ENCODE measurements at places on chromosomes 2 and 18.

GRCh38 chr2:171602352-171602751, 80.1 kb downstream of the CYBRD1 start:
- DNase-seq: no peak

GRCh38 chr2:162090109-162090508, 16.1 kb upstream of the DPP4 start:
- no peak for DNase-seq

DNA sequence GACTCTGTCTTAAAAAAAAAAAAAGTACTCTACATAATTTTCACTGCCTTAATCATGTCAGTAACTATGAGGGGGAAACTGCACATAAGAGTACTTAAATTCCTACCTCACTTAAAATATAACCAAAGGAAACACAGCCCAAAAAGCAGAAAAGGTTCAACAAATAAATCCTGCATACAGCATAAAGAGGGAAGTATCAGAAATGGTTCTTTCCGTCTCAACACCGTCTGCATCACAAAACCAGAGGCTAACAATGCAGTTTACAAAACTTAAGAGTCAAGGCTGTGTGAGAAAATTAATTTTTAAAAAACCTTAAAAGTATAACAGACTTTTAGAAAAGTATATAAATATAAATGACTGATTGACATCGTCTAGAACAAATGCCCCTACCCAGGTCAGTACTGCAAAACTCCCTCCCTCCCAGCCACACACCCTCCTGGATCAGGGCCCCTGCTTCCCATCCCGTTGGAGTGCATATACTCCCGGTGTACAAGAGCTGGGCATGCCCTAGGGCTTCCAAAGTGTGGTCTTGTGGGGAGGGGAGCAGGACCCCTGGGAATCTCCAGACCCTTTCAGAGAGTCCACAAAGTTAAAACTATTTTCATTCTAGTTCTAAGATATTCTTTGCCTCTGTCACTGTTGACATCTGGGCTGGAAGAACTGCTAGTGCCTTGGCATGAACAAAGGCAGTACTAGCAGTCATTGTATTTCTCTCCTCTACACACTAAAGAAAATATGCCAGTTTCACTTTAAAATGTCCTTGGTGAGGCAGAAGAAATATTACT, 67.0 kb upstream of the SERTAD2 start:
- no peak for DNase-seq

DNA sequence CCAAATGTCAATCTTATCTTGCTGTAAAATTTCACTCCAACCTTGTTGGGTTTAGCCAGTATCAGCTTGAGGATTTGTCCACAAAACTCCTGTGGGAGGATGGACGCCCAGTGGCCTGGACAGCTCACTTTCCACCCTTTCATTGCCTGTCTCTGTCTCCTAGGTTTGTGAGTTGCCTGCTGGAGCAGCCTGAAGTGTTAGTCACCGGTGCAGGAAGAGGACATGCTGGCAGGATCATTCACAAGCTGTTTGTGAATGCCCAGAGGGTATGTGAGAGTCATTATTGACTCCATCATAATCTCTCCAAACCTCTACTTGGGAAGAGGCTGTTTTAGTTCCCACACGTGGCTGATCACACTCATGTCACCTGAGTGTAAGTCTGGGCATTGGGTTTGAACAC, 112.3 kb downstream of the RAB3GAP1 start:
- no peak for DNase-seq

DNA sequence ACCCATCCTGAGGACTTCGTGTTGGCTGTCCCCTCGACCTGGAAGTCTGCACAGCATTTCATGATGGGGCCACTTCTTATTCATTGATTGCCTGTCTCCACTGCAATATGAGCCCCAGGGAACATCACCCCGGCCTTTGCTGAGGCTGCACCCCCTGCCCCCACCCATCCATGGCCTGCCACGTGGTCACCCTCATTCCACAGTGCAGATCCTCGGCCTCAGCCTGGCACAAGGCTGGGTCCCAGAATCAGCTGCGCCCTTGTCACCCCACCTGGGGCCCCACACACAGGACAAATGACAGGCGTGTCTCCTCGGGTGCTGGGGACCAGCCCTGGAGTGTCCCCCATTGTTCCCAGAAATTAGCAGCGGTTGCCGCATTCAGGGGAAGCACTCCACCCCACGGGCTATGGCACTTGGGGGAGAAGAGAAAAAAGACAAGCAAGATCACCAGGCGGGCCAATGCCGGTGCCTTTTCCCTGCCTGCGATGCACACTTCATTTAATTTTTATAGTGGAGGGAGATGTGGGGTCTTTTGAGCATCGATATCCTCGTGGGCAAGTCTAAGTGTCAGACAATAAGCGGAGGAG, 157.4 kb downstream of the INHBB start:
- no peak for DNase-seq

DNA sequence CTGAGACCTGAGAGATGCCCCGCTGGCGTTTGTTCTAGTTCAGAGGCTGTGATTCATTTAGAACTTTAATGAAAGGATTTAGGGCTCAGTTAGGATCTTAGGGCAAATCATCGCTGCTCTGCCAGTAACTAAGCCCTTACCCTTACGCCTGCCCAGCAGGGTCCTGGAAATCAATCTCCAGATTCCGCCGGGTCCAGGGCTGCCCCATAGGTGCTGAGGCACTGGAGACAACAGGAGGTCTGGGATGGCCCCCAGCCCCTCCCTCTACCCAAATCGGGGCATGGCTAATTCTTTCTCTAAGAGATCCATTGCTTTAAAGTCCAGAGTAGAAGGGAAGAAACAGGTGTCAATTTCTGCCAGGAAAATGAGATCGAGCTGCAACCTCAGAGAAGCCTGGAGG, 83.1 kb downstream of the SDC1 start:
- DNase-seq: no peak

GRCh38 chr2:31204783-31205182, 12.5 kb downstream of the CAPN14 start:
- no peak for DNase-seq

GRCh38 chr2:221792971-221793521, 220.9 kb upstream of the EPHA4 start:
- no peak for DNase-seq

GRCh38 chr18:60053747-60054304, 154.0 kb downstream of the PMAIP1 start:
- DNase-seq: no peak

GRCh38 chr2:15302154-15302553, 259.0 kb downstream of the NBAS start:
- no peak for DNase-seq

DNA sequence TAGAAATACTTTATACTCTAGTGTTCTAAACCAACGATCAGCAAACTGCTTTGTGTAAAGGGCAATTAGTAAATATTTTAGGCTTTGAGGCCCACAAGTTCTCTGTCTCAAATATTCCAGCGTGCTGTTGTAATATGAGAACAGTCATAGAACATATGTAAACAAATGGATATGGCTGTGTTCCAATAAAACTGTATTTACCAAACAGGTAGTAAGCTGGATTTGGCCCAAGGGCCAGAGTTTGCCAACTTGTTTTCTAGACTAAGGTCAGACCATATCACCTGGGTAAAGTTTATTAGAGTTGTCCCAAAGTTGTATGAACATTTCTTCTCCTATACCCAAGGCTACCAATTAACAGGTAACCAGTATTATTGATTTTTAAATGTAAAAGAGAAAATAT, 303.2 kb upstream of the MC4R start:
- no peak for DNase-seq

DNA sequence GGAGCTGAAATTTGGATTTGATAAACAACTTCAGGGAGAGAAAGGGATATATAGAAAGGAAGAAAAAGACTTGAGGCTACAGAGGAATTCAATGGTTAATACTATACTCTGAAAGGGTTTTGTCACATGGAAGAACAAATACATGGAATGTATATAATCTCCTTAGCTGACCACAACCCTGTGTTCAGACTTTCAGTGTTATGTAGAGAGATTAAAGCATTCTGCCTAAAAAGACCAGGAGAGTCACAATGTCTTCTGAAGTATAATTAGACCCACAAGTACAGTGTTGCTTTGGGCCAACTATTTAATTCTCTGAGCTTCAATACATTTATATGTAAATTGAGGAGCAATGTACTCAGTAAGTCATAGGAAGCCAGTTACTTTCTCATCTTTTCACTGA, 123.8 kb upstream of the FSHR start:
- no peak for DNase-seq

DNA sequence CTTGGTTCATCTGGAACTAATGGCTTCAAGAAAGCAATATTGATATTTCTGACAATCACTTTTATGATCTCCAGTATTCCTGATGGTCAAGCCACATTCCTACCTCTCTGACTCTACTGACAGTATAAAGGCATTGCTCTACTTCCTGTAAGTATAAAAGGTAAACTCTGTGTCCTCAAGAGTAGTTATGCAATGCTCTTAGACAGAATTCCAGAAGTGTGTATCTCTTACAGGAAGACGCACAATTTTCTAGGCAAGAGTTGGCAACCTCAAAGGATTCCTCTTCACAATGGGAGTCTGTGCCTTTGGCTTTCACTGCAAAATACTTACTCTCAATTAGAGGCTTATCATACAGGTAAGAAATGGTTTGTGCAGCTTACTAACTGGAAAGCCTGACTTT, 100.1 kb downstream of the THADA start:
- DNase-seq: no peak
